Hematopoietic multipotent progenitor cell treated with erythropoietin and hydrocortisone succinate and interleukin-3 and kit ligand, for 17 days (in vitro differentiated cells): ENCODE measurements at places on chromosomes 1 and 21.

DNA sequence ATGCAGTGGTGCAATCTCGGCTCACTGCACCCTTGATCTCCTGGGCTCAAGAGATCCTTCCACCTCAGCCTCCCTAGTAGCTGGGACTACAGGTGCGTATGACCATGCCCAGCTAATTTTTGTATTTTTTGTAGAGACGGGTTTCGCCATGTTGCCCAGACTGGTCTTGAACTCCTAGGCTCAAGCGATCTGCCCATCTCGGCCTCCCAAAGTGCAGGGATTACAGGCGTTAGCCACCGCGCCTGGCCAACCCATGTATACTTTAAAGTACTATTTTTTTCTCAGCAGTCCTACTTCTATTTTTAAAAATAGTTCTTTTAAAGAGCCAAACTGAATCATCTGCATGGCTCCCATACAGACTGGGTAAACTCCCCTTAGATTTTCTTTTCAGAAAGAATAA, 3.5 kb downstream of the STK40 start:
- DNase-seq = no peak

- no peak for DNase-seq
Measured at GRCh38 chr1:33433509-33434362, 2.8 kb upstream of the PHC2 start.

DNA sequence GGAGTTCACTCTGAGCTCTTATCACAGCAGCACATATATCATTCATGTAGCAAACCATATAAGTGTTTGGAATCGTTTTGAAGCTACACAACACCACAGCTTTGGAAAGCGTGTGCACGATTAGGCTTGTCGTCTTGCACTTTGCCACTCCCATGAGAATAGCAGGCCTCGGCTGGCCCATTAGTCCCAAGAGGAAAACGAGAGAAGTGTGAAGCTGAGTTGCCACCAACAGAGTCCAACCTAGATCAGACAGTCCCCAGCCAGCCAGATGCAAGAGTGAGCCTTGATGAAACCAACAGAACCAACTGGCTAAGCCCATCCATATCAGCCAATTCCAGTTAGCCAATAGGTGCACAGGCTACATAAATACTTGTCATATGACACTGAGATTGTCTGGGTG, 238.4 kb downstream of the C1orf94 start:
- DNase-seq = no peak

GRCh38 chr1:211182746-211183145, 48.8 kb upstream of the KCNH1 start:
- no peak for DNase-seq

- DNase-seq = no peak
Measured at GRCh38 chr21:40471103-40471502, 375.9 kb downstream of the DSCAM start.

DNA sequence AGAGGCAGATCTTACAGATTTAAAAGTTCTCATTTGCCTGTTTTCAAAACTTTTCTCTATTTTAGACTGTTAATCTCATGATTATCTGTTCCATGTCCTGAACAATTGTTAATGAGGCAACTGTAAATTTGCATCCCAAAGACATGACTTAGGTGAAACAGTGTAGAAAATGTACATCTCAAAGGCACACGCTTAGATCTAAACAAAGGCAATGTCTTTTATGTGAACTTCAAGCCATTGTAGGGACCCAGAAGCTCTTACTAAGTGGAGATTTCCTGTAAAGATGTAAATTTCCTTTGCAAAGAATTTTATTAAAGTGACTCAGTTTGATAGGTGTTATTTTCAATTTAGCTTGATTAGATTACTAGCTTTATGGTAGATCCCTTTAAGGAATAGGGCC, 125.2 kb upstream of the F3 start:
- DNase-seq = no peak

GRCh38 chr1:17553975-17554700, 14.6 kb downstream of the ARHGEF10L start:
- no peak for DNase-seq

DNA sequence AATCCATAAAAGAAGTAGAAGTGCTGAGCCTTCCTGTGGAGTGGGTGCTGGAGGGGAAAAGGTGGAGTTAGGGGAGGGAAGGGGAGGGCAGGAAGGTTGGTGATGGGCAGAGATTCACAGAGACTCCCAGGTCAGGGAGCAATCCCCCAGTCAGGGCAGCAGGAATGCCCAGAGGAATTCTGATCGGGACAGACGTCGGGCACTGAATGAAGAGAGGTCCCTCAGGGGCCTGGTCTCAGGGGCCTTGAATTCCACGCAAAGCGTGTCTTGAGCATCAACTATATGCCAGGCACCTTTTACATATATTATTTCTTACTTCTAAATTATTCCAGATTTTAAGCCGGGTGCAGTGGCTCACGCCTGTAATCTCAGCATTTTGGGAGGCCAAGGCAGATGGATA, 7.2 kb upstream of the PADI1 start:
- no peak for DNase-seq

- DNase-seq = no peak
Measured at GRCh38 chr1:197781968-197782721, 6.9 kb upstream of the DENND1B start.

- DNase-seq = no peak
Measured at GRCh38 chr1:167332503-167332902, 111.8 kb downstream of the POU2F1 start.

- peak; percentile 36 for DNase-seq
Measured at GRCh38 chr1:212286556-212287131, 1.4 kb downstream of the PPP2R5A start.

- no peak for DNase-seq
Measured at GRCh38 chr1:221760911-221761310, 19.0 kb upstream of the DUSP10 start.

GRCh38 chr1:53637511-53638359, 101.2 kb downstream of the GLIS1 start:
- DNase-seq = no peak

DNA sequence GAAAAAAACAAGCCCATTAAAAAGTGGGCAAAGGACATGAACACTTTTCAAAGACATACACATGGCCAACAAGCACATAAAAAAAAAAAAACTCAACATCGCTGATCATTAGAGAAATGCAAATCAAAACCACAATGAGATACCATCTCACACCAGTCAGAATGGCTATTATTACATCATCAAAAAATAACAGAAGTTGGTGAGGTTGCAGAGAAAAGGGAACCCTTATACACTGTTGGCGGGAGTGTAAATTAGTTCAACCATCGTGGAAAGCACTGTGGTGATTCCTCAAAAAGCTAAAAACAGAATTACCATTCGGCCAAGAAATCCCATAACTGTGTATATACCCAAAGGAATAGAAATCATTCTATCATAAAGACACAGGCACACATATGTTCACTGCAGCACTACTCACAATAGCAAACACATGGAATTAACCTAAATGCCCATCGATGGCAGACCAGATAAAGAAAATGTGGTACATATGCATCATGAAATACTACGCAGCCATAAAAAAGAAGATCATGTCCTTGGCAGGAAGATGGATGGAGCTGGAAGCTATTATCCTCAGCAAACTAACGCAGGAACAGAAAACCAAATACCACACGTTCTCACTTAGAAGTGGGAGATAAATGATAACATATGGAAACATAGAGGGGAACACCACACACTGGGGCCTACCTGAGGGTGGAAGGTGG, 70.1 kb downstream of the INTS7 start:
- DNase-seq = no peak

DNA sequence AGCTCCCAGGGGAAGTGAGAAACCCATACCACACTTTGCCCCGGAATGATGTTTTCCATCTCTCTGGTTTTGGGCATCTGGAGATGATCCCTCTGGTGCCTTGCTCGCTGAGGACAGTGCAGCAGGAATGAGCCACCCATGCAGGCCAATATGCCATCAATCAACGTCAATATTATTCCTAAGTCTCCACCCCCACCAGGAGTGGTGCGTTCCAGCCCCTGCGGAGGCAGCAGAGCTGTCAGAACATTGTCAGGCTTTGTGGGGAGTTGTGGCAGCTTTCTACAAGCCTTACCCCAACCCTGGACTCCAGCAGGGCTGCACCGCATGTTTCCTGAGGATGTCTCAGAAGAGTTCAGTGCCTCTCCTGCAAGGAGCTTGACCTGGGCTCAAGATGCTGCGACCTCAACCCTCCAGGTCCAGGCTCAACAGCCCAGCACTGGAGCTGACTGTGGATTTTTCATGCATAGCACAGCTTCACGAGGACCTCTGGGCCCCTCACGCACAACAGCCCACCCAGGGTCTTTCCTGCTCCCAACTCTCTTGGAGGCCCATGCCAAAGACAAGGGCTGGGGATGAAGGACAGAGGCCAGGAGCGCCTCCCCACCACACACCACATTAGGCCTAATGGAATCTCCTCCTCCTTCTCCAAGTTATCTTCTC, 67.5 kb downstream of the PSMG1 start:
- DNase-seq = no peak

GRCh38 chr1:190472042-190472441, 5.6 kb downstream of the BRINP3 start:
- DNase-seq = no peak

DNA sequence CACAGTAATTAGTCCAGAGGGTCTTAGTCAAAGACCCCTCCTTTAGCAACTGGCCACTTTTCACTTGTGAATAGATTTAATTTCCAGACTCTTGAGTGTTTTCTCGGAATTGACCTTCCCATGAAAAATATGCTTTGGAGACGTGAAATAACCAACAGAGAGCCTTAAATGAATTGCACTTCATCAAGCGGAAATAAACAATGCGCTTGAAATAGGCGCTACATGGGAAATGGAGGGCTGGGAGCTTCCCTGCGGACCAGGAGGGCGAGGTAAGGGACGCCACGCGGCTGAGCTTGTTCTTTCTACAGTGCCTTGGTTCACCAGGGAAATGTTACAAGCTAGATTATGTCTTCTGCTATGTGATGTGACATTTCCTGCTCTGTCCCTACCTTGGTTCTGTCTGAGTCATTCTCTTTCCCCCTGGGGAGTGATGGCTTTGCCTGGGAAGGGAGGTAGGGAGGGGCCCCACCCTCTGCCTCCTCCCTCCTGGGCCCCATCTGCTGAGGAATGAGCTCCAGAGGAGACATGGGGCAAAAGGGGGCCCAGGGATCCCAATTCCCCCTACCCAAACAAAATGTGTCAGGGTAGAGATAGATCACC, 619.3 kb downstream of the PTPRU start:
- no peak for DNase-seq

- DNase-seq = no peak
Measured at GRCh38 chr1:53467391-53467790, 8.2 kb downstream of the DMRTB1 start.

- no peak for DNase-seq
Measured at GRCh38 chr1:174800216-174800851, 199.4 kb upstream of the CACYBP start.

- no peak for DNase-seq
Measured at GRCh38 chr1:87119541-87120140, 205.2 kb downstream of the HS2ST1 start.

- no peak for DNase-seq
Measured at GRCh38 chr1:162375463-162375862, 1.2 kb downstream of the SPATA46 start.

DNA sequence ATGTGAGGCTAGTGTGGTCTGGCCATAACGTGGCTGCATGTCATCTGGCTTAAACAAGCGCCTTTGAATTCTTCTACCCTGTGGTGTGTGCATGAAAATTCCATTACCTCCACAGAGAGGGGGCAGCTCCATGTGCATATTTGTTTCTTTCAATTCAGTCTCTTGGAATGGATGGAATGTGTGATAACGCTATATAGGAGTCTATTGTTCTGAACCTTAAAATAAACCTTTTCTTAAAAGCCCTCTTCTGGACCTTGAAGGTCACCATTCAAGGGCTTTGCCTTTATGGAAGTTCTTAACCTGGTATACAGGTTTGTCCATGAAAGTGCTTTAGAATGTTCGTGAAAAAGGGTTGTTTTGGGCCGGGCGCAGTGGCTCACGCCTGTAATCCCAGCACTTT, 118.2 kb upstream of the ADGRL2 start:
- DNase-seq = no peak

DNA sequence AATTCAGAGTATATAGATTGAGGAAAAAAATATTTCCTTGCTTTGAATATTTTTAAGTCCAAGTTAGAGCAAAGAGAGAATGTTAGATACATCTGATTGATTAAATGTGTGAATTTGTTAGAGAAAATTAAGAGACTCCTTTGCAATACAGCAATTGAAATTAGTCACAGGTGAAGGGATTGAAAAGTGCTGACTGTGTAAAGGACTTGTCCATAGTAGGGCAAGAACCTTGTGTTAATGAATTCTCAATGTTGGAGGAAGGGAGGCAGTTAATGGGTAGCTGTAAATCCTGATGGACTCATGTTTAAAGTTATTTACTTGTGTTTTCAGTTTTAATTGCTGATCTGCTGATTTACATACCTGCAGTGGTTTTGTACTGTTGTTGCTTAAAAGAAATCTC, 38.6 kb downstream of the ALG6 start:
- DNase-seq = no peak

DNA sequence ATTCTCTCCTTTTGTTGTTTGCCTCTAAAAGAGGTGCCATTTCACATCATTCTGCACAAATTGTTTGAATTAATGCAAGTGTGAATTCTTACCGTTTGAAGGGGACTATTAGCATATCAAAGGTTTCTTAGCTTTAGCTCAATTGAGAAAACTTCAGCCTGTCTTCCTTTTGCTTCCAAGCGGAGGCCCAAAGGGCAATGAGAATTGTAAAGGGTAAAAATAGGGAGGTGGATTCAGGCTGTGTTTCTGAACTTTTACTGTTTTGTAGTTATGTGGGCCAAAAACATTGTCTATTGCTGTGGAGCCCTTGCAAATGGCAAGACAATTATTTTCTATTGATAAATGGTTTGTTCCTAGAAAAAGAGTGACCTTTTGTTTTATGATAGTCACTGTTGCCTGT, 3.6 kb downstream of the ADGRL2 start:
- DNase-seq = no peak

DNA sequence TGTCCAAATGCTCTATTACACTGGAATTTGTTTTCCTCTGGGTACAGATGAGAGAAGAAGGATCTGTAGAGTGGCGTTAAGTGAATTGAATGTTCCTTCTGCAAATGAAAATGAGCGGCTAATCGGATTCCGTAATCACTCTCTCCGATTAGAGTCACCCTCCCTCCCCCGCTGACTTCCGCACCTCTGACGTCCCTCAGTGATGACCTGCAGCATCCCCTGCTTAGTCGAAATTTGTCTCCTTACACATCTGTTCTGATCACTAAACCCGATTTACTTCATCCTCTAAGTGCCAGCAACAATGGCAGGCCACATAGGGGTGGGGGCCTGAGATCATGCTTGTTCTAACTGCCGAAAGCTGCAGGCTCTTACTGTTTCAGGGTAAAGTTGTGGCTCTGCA, 378.7 kb downstream of the SEC16B start:
- DNase-seq = no peak

- no peak for DNase-seq
Measured at GRCh38 chr1:213041443-213041842, 9.6 kb upstream of the RPS6KC1 start.

GRCh38 chr1:30327370-30328099, 395.9 kb downstream of the MATN1 start:
- no peak for DNase-seq

- no peak for DNase-seq
Measured at GRCh38 chr1:51819810-51820209, 58.7 kb downstream of the NRDC start.

- DNase-seq = no peak
Measured at GRCh38 chr1:154957091-154957657, 1.3 kb upstream of the PBXIP1 start.
